ENCODE measurements at places on chromosomes 12 and 14.

DNA sequence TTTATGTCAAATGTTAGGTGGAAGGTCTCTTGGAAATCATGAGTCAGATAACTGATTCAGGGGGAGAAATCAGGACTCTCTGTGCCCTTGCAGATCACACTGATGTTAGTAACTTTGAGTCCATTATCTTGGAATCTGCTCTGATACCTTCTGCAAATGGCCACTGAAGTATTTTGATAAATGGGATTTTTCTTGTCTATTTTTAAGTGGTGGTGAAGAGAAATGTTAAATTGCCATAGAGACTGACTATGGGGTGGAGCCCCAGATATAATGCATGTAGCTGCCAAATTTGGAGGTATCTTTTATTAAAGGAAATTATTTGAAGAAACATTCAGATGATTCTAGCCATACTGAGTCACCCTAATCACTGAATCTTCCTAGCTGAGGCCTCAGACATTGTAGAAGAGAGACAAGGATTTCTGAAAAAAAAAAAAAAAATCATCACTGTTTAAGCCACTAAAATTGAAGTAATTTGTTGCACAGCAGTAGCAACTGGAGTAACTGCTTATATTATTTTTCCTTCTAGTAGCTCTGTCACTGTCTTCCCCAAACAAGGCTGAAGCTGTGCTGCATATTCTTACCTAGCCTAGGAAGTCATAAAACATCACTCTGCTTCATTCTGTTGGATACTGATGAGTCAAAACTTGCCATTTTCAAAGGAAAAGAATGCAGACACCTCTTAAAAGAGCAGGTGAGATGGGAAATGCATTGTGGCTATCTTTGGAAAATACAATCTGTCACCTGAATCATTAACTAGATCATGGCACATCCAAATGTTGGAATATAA, 36.0 kb upstream of the CLEC14A start:
- no peak for DNase-seq

DNA sequence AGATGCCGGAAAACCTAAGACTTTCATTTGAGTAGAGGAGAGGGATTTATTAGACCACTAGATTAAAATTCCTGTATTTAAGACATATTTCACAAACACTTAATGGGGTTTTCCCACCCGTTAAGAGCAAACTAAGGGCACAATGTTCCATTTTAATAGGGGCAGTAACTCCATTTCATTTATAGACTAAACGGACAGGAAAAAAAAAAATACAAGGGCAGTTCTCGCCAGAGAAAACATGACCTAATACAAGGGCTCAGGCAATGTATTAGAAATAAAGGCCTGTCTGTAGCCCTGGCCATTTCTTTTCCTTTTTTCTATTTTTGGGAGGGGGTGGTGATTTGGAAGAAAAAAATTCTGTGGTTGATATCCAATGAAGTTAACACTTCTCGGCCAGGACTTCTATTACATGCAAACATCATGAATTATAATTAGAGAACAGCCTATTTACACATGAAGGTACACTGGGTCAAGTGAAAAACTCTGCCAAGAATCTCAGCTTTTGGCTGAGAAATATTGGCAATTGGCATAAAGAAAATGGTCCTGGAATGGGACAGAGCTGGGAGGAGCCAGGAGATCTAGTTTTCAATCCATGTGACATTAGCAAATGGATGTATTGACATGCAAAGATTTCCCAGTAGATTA, 641.1 kb upstream of the TBX3 start:
- no peak for DNase-seq

DNA sequence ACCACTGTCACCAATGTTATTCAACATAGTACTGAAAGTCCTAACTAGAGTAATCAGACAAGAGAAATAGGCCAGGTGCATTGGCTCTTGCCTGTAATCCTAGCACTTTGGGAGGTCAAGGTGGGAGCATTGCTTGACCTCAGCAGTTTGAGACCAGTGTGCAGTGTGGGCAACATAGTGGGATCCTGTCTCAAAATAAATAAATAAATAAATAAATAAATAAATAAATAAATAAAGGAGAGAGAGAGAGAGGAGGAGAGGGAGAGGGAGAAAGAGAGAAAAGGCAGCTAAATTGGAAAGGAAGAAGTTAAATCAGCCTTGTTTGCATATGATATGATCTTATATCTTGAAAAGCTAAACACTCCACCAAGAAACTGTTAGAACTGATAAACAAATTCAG, 115.3 kb downstream of the FAR2 start:
- DNase-seq: no peak

DNA sequence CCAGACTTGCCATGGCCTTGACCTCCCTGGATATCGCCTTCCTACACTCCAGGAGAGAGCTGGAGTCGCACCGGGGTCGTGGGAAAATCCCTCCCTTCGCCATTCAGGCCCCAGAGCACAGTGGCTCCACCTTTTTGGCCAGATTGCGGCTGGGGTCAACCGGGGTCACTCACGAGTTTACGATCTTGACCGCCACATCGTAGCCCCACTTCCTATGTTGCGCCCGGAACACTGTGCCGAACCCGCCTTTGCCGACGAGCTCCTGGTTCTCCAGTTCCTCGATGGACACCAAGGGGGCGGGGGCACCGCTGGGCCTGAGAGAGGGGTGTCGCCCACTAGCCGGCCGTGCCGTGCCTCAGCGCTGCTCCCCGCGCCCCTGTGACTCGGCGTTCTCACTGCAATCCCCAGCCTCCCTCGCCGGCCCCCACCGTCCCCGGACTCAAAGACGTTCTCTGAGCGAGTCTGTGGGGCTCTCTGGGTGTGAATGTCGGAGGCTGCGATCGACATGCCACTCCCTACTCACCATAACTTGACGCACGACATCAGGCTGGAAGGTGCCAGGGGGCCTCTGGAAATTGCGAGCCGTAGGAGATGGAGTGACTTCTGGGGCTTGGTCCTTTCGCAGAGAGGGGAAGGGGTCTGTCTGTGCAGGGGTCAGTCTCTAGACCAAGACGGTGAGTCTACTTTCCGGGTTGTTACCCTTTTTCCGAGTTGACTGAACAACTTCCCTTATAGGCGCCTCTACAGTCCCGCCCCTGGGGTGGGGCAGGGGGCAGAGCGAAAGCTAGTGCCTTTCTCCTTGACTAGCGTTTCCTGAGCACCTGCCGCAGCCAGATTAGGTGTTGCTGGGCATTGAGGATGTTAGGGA, at the start of gene RIPK3:
Gene RIPK3, minus strand, starts transcription at position 708 of the 868 bp plus-strand sequence. Its CDS starts 165 bp downstream, at position 543.
- no peak for DNase-seq

DNA sequence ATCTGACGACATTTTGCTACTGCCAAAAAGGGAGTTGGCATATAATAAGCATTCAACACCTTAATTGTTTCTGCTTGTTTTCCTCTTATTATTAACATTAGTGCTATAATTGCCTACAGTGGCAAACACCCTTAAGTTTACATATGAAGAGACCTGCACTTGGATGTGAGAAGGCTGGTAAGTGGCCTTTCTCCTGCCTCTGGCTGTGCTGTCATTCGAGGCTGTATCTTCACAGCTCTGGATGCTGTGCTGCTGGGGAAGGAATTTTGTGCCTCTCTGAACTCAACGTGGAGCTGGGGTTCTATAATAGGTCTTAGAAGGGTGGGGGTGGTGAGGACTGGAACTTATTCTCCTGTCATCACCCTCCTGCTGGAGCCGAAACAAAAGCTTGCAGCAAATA, 385.9 kb downstream of the EMP1 start:
- no peak for DNase-seq

DNA sequence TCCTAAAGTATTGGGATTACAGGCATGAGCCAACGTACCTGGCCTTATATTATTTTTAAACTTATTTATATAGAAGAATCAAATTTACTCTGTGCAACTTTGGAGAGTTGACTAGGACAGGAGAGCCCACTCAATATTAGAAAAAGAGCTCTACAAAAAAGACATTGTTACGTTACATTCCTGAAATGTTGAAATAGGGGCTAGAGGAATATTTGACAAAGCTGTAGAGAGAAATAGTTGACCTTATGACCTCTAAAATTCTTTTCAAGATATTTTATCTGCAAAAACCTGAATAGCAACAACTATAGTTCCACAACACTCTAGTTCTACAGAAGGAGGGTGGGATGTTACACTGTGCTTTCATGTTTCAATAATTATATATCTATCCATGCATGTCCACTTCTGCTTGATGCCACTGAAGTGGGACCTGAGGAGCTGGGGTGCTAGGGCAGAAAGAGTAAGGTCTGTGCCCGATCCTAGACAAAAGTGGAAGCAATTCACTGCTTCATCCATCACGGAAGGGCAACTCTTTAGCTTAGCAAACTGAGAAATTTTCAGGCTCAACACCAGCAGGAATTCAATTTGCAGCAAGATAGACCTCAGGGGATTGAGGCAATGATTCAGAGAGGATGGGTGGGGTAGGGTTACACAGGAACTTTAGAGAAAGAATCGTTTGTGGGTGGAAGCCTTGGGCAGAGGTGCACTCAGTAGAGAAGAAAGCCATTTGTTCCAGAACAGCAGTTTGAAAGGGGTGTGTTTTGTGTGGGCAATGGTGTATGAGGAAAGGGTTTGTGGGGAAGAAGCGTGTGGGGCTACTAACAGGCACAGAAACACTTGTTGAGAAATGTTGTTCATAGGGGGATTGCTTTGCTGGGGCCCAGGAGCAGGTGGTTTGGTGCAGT, 16.0 kb upstream of the RNASE10 start:
- DNase-seq: no peak

GRCh38 chr12:57477710-57478681, 1.7 kb downstream of the ARHGAP9 start:
- no peak for DNase-seq

DNA sequence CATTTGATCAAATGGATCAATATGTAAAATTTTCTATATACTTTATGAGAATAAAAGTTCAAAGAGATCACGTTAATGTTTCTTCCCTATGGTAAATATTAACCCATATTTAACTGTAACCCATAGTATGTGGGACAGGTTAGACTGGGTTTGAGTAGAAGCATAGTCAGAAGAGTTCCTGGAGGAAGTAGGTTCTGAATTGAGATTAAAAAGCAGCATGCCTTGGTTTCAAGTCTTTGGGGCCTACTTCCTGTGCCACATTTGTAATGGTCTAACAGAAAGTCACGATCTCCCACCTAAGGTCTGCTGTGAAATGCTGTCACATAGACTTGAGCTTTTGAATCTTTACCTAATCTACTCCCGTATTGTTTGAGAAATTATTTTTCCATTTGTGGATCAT, 63.8 kb downstream of the FIGNL2 start:
- DNase-seq: no peak

DNA sequence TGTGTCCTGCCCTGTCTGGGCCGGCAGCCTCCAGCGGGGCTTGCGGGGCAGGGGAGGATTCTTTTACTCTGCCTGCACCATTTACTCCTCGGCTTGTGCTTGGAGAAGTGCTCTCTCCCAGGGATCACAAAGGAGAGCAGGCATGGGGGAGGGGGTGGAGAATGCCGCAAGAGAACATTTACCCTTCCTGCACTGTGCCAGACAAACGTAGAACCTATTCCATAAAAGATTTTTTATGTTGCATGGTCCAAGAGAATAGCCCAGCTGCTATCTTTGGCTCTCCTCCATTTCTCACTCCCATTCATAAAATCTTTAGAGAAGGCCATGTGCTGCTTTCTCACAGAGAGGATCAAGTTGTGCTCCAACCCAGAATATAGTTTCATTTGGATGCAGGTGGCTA, 159.4 kb downstream of the SPTSSA start:
- DNase-seq: peak; percentile 90

DNA sequence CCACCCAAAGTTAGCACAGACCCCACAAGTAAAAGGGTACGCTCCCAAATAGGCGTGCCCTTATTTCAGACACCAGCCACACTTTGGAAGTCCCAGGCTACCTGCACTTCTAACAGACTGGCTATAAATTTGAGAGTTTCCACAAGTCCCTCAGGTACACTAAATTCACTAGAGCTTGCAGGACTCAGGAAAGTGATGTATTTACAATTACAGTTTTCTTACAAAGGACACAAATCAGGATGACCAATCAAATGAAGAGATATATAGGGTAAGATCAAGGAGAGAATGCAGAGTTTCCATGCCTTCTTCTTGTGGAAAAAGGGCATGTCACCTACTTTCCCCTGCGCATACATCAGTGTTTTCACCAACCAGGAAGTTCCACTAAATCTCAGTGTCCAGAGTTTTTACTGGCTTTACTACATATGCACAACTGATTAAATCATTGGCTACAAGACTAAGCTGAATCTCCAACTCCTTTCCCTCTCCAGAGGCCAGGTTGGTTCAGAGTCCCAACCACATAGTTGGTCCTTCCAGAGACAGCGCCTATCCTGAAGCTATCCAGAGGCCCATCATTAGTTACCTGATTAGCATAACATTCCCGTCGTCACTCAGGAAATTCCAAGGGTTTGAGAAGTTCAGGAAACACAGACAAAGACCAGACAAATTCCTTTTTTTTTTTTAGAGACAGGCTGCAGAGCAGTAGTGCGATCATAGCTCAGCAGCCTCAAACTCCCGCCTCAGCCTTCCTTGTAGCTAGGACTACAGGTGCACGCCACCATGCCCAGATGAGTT, 84.2 kb downstream of the DENND5B start:
- no peak for DNase-seq

DNA sequence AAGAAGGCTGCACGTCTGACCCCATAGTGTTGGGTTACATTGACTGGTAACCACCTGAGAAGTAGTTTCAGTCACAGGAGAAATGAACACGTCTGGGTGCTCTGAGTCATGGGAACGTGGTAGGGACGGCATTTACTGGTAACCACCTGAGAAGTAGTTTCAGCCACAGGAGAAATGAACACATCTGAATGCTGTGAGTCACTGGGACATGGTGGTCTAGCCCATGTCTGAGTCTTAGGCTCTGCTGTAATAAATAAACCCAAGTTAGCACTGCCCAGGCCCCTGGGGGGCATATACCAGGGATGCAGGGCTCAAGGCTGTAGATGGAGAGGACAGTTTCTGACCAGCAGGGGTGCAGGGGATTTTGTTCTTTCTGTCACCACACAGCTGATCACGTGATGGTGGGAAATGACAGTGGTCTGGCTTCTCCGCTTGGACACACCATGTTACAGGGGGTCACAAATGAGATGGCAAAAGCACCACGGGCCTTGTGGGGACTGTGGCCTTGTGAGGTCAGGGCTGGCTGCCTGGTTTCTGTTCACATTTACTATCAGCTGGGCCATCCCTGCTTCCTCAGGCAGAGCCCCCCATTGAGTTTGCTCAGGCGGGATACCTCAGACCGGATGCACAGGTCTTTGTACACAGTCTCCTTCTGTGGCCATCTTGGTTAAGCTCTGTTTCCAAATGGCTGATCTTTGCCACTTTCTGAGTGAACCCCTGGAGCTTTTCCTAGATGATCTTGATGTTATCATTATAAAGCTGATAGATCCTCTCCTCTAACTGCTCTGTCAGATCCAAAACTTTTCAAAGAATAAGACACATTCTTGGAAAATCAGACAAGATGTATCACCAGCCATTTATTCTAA, 9.8 kb upstream of the C12orf42 start:
- no peak for DNase-seq

DNA sequence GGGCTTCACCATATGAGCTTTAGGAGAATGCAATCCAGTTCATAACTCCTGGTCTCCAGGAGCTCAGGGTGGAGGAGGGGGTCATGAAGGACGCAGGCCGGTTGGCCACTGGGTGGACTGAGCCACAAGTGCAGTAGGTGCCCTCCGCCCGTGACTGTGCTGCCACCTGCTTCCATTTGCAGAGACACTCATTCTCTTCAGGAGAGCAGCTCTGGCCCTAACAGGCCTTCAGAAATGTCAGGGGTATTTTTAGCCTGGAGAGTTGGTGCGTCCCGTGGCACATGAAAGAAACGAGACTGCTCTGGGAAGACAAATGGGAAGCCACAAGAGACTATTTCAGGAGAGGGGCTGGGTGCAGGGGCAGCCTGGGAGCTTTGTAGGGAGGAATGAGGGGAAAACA, 74.6 kb upstream of the MYL2 start:
- no peak for DNase-seq

GRCh38 chr14:78921856-78922255, 751.7 kb downstream of the NRXN3 start:
- DNase-seq: no peak
